Stimulated activated CD4-positive, alpha-beta T cell treated with anti-CD3 and anti-CD28 coated beads, Interleukin-15, amount 100 ng/mL, for 1 hour (primary cell): ENCODE measurements at places on chromosomes 11 and 22.

GRCh38 chr11:82791779-82792178 lies 58.1 kb upstream of the FAM181B start:
- no peak for DNase-seq

- no peak for DNase-seq
Measured at GRCh38 chr11:77589181-77589520, 602 bp upstream of the AQP11 start.

DNA sequence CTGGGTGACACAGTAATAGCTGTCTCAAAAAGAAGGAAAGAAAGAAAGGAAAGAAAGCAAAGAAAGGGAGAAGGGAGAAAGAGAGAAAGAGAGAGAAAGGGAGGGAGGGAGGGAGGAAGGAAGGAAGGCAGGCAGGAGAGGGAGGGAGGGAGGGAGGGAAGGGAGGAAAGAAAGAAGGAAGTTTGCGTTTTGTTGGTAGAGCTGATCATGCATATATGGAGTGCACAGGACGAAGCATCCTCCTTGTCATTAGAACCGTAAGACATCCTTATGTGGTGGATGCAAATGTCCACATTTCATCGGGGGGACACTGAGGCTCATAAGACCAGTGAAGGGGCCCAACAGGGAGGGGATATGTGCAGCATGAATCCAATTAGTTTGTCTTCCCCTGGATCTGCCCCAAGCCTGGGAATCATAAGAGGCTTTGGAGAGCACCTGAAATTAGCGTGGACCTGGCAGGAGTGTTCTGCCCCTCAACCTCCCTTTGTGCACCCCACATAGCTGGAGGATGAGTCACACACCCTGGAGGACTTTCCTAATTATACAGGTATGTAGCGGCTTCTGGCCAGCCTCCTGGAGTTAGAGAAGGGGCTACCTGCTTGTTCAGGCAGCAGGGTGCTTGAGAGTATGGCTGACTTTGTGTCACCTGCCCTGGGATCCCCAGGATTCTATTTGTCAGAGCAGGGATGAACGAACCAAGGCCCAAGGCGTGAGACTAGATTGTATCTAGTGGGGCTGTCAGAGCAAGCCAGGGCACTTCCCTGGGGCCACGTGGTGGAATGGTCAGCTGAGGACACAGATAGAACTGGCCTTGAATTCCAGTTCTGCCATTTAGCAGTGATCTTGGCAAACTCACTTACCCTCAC lies 119.7 kb upstream of the CD82 start:
- DNase-seq, result no peak

DNA sequence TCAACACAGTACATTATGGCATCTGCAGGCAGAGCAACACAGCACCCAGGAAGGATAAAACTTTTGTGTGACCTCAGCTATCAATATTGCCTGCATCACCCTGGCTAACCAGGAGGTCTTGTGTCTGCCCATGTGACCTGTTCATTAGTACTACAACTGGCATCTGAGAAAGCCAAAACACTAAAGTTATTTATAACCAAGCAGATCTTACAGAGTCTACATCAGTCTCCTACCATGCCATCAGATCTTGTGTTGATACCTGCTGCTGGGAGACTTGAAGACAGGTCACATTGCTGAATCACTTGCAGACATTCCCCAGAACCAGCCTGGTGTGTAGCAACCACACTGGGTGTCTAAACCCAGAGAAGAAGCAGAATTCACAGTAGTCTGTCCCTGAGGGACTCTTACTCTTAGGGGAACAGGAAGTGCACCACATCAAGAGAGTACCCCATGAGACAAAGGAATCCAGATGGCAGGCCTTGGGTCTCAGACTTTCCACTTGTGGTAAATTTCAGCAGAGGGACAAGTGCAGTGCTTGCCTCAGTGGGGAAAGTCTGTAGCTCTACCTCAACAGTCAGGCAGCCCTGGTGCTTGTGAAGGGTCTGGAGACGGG lies 7.0 kb downstream of the OR9G1 start:
- no peak for DNase-seq

- DNase-seq, result no peak
Measured at GRCh38 chr22:20027966-20028854, 7.3 kb downstream of the TANGO2 start.

DNA sequence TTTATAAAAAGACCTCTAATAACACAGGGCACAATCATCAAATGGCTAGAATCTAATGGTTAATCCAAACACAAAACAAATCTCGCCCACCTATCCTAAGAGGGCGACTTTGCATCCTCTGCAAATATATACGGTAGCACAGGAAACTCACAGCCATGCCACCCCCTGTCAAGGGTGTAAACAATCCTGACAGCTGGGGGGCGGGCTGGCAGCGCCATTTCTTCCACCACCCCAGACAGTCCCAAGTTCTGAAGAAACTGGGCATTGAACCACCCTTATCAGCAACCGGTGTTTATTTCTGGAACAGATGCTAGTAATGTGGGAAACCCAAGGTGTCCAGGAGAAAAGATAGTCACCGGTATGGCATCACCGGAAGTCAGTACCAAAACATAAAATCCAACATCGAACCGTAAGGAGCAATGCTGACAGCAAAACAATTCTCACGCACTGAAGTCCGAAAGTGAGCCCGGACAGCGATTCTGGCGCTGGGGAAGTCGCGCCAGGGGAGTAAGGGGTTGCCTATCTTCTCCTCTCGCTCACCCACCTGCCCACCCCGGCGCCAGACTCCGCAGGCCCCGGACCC lies 825 bp downstream of the FBXO3 start:
- no peak for DNase-seq

GRCh38 chr11:1371377-1371776 lies 18.4 kb upstream of the BRSK2 start:
- DNase-seq, result no peak

- peak; percentile 63 for DNase-seq
Measured at GRCh38 chr22:25404928-25405816, 159.3 kb upstream of the GRK3 start.

GRCh38 chr11:73662445-73663157 lies 16.2 kb downstream of the PLEKHB1 start:
- no peak for DNase-seq

- no peak for DNase-seq
Measured at GRCh38 chr22:48838846-48839730, 988.6 kb downstream of the BRD1 start.

DNA sequence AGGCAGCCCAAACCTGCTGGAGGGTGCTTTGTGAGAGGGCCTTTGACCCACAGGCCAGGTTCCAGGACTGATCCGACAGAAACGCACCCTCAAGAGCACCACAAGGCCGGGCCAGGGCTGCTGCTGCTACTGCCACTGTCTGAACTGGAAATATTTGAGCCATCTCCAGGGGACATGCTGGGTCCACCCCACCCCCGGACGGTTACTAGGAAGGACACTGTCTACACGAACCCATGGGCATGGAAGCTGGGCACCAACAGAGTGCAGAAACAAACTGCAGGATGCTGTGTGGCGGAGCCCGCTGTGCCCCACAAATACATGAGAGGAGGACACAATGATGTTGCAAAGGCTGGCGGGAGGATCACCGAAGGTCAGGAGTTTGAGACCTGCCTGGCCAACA lies 283.7 kb downstream of the CTTN start:
- no peak for DNase-seq

GRCh38 chr11:126281245-126281644 lies 1.6 kb upstream of the TIRAP start:
- DNase-seq, result no peak

GRCh38 chr11:66289548-66290329 lies 796 bp upstream of the YIF1A start:
- DNase-seq, result peak; percentile 70

GRCh38 chr11:12771875-12772274 lies 97.7 kb downstream of the TEAD1 start:
- DNase-seq, result no peak

DNA sequence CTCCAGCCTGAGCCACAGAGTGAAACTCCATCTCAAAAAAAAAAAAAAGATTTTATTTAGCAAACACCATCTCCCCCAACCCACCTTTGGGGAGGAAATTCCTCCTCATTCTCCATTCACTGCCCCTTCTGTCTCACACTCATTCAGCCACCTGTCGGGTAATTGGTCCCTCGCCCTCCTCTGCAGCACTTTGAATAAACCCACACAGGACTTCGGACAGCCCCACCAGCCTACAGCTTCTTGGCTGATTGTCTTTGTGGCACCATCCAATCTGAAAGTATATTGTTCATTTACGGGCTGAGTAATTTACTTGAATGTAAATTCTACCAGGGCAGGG lies 7.5 kb upstream of the GGA1 start:
- DNase-seq, result no peak

DNA sequence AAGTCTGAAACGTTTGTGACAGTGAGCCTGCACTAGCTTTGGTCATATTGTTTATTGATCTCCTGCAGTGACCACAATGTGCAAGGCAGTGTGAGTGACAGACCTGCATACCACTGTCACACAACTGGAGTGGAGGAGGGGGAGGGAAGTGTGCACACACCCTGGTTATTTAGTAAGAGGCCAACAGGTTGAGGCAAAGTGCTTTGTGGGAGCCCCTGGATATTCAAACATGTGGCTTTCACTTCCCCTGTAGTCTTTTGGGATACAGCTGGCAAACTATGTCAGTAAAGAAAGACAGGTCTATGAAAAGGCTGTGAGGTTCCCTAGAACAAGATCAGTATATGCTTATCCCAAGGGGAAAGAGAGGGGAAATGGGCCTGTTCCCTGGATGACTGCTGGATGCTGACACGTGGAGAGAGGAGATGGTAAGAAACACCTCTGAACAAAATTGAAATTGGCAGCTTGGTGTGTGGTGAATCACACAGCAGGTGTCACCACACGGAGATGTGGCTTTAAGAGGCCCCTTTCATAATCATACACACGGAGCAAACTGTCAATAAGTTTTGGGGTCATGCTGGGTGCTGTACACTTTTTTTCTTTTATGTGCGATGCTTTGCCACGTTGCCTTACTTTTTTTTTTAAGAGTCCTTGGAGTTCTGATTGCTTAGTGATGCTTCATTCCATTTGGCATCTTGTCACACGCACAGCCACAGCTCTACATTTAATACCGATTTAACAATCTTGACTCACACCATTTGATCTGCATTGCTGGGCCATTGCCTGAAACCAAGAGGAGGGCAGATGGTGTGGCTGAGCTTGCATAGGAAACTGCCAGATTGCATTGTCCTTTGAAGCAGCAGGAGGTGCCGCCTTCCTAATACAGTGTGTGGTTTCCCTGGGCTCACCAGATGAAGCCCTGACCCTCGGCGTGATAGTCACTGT lies 11.3 kb downstream of the OSBP2 start:
- no peak for DNase-seq

DNA sequence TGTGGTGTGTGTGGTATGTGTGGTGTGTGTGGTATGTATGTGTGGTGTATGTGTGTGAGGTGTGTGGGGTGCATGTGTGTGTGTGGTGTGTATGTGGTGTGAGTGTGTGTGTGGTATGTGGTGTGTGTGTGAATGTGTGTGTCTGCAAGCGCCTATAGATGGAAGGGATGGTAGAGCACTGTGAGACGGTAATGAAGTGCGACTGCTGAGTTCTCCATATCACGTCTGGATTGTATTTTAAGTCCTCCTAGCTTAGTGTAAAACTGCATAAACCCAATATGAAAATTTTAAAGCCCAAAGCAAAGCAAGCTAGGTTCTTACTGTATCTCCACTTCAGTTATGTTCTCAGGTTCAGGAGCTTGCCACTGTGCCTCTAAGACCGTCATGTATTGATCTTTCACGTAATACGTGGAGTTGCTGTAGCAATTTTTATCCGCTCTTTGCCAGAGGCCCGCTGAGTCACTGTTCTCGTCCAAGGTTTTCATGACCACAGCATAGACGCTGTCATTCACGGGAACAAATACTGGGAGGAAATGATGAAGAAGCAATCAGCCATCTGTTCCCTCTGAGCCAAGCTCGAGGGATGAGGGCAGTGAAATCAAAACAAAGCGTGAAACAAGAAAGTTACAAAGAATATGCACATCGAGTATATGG lies 5.5 kb downstream of the PLET1 start:
- DNase-seq, result no peak
